AML-193 (cell line): ENCODE measurements at places on chromosomes 4 and X.

GRCh38 chrX:72238183-72238582 lies 644 bp downstream of the ERCC6L start:
- no peak for DNase-seq

- DNase-seq: no peak
Observed at GRCh38 chrX:68307769-68308168, 125.5 kb downstream of the OPHN1 start.

GRCh38 chrX:9525511-9526248 lies 60.8 kb downstream of the TBL1X start:
- DNase-seq: no peak

DNA sequence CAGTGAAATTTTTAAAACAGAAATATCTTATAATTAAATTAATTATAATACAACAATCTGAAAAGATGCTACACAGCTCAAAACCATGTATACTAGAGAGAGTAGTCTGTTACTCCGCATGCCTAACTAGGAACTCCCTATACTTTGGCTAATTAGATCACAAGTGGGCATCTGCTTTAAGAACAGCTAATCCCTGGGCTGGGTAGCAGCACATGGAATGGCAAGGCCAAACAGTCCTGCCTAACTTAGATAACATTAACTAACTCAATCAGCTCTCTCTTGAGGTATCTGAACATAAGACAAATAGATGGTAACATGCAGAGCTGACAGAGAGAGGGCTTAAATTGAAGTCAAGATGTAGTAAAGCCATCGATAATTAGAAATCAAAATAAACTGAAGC lies 9.9 kb downstream of the CHIC2 start:
- no peak for DNase-seq

GRCh38 chr4:18203966-18204365 lies 182.4 kb upstream of the LCORL start:
- DNase-seq: no peak

GRCh38 chr4:24559032-24559821 lies 25.1 kb downstream of the DHX15 start:
- DNase-seq: no peak

GRCh38 chr4:134888156-134888555 lies 686.6 kb upstream of the PABPC4L start:
- no peak for DNase-seq

DNA sequence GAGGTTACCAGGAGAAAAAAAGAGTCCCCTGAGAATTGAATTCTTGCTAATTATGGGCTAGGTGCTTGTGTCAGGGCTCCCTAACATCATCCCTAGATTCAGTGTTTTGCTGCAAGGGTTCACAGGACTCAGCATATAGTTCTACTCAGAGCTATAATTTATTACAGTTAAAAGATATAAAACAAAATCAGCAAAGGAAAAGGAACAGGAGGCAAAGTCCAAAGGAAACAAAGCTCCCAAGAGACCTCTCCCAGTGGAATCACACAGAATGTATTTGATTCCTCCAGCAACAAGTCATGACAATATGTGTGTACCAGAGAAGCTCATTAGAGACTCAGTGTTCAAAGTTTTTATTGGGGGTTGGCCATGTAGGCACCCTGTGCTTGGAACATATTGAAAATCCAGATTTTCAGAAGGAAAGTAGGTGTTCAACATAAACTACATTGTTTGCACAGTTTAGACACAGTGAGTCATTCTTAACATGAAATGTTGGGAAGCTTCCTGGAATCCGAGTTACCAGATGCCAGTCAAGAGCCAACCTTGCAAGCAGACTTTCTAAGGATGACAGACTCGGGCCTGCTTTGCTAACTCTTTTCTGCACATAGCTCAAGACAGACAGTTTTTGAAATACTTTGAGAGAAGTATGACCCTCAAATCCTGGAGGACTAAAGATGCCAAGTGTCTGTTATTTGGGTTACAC lies 311.3 kb upstream of the EMCN start:
- DNase-seq: no peak

- no peak for DNase-seq
Observed at GRCh38 chrX:44113337-44113736, 140.1 kb upstream of the NDP start.

DNA sequence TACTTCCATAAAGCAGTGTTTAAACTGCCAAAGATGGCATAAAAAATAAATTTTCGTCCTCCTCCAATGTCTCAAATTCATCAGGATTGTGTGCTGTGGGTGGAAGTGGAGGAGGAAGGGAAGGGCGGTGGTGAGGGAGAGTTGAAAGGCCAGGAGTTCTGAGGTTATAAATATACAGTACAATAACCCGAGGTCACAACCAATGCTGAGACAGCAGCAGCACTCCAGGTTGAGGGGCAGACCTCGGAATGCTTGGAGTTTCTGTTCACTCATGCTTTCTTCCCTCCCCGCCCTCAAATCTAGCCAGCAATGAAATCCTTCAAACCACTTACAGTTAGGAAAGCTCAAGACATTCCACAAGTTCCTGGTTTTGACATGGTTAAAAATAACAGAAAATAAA lies 134.0 kb upstream of the SMAD1 start:
- DNase-seq: no peak

DNA sequence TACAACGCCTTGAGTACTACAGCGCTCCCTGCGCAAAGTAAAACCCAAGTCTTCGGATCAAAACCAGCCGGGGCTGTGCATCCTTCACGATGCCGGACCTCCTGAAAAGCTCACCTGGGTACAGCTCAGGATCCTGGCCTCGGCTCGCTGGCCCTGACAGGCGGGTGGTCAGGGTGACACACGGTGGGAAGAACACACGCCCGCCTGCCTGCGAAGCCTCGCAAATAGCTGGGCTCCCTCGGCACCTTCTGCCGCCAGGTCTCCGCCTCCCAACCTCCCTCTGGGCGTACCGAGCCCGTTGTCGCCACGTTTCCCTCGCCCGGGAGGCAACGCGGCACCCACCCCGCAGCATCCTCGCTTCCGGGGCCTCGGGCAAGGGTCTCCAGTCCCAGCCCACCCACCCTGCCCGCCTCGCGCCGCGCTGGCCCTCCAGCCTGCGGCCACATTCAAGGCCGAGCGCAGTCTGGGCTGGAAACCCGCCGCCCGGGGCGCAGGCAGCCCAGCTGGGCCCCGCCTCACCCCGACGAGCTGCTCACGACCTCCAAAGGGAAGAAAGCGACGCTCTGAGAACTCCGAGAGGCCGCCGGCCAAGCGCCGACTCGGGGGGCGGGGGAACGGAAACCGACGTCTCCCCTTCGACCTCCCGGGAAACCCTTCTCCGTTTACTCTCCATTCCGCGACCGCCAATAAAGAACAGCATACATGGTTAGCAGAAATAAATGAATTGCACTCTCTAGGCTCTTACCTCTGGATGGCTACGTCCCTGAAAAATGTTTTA lies 511 bp downstream of the PPM1K start:
- peak; percentile 48 for DNase-seq

DNA sequence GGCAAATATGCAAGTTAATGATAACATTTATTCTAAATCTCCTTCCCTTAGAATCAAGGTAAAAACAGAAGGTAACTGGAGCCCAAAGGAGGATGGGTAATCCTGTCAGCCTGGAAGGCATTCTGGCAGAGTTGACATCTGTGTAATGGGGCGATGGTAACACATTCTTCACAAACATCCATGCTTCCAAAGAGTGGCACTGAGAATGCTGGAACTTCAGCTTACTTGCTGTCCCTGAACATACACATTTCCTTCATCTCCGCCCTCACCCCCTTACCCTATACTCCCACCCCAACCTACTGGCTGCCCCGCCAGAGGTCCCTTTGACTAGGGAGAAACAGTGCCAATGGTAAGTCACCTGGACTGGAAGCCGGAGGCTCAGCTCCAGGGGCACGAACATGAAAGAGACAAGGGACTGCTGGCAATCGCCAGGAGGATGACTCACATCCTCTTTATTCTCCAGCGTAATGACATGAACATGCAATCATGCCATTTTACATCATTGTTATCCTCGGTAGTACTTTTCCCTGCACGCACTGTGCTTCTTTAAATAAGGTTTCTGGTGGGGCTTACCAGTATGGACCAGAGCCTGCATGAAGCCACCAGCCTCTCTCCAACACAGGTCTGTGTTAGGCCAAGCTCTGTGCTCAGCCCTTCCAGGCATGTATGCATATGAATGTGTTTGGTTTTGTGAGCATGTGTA lies 694.2 kb upstream of the TENM3 start:
- no peak for DNase-seq

GRCh38 chrX:1248331-1249061 lies 20.1 kb upstream of the CSF2RA start:
- DNase-seq: no peak

- DNase-seq: no peak
Observed at GRCh38 chrX:151765026-151765425, 30.5 kb downstream of the CNGA2 start.

DNA sequence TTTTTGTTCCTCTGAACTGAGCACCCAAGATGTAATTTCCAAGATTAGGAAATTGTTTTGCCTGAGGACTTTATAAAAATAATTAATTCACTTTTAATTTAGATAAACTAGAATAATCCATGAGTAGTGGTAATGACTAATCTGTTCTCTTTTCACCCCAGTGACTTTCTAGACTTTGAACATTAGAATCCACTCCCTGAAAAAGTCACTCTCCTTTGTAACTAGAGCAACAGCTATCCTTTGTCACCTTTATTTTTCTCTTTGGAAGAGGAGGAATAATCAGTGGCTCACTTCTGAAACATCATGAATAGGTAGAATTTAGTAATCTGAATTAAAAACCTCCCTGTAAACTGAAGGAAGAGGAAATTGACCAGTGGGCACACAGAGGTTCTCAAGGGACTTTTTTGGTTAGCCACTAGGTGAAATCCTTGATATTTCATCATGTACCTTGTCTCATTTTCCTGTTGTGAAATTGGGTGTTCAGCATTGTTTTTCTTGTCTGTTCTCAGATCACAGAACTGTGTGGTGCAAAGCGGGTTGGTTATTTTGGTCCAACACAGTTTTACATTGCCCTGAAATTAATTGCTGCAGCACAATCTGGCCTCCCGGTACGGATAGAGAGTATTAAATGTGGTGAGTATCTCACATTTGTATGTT lies 59.4 kb downstream of the REPS2 start:
- DNase-seq: peak; percentile 55

DNA sequence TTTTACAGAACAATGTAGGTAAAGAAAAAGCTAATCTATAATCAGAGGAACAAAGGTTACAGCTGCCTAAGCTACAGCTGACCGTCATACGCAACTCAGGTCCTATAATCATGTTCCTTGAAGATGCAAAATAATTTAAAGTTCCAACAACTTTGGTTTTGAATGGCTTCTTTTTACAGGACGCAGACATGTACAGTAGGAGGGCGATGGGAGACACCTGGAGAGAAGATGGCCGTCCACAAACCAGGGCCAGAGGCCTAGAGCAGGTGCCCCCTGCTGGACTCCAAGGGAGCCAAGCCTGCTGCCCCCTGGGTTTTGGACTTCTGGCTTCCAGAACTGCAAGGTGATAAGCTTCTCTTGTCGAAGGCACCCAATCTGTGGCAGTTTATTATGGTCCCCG lies 10.6 kb downstream of the HGFAC start:
- DNase-seq: no peak

DNA sequence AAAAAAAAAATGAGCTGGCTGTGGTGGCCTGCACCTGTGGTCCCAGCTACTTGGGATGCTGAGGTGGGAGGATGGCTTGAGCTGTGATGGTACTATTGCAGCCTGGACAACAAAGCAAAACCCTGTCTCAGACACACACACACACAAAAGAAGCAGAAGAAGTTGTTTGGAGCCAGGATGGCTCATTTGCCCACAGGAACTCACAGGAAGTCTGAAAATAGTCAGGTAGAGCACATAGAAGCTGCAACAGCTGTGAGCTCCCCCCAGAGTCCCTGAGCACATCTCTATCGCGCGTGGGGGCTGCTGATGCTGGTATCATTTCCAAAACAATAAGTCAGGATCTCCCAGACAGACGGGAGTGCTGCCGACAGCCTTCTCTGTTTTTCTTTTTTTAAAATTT lies 13.4 kb upstream of the DHRSX start:
- DNase-seq: no peak

GRCh38 chr4:108135549-108136209 lies 33.1 kb downstream of the LEF1 start:
- no peak for DNase-seq

GRCh38 chr4:181502611-181503010 lies 740.6 kb upstream of the TENM3 start:
- no peak for DNase-seq

GRCh38 chr4:90792696-90793095 lies 665.5 kb downstream of the CCSER1 start:
- no peak for DNase-seq

DNA sequence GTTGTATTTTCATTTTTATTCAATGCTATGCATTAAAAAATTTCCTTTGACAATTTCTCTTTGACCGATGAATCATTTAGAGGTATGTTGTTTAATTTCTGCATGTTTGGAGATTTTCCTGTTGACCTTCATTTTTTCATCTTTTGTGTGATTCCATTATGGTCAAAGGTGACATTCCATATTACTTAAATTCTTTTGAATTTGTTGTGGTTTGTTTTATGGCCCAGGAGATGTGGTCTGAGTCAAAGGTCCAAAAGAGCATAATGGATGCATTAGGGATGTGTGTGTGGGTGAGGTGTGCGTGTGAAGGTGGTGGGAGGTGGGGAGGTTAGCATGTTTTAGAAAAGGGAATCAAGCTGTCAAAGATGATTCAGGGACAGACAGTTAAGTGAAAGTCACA lies 76.0 kb upstream of the GIMD1 start:
- no peak for DNase-seq

DNA sequence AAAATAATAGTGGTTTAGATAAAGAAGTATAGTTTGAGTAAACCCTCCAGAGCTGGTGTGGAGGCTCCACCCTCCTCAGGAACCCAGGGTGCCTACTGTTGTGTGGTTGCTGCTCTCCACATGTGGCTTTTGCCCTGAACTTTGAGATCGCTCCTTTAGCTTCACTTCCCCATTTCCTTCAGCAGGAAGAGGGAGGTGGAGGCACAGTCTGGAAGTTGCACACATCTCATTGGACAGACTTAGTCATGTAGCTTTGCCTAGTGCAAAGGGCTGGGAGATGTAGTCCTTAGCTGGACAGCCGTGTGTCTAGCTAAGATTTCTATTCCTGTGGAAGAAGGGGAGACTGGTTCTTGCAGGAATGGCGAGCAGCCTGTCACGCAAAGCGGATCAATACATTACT lies 37.9 kb downstream of the RGS12 start:
- peak; percentile 12 for DNase-seq

- no peak for DNase-seq
Observed at GRCh38 chrX:13518126-13518525, 51.3 kb upstream of the EGFL6 start.

DNA sequence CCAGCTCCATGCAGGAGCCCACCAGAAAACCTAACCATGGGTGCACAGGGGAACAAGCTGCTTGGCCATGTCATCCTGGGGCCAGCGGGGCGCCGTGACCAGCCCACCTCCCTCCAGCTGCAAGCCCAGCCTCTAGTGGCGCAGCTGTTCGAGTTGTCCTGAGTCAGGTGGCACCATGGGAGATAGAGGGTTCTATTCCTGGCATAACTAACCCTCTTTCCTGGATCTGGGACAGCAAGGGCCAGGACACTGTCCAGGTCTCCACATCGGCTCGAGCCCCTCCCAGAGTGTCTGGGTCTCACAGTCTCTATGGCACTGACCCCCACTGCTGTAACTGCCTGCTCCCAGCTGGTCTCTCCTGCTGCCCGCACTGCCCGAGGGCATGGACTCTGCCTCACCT lies 16.7 kb downstream of the ABLIM2 start:
- no peak for DNase-seq

- peak; percentile 69 for DNase-seq
Observed at GRCh38 chr4:140609548-140610425, 41.0 kb upstream of the UCP1 start.
